ENCODE measurements at places on chromosomes 1 and 21. TPM values are rescaled to one million over a fixed set of nuclear protein-coding genes. Genes with fewer than 3 reads are reported as not detected.

BGLAP gene
- 6.8 TPM for total RNA-seq

PRDM16 gene
- 0.77 TPM for total RNA-seq

MTMR11 gene
- 6.9 TPM for total RNA-seq

RSBN1 gene
- 23.9 TPM for total RNA-seq

NTNG1 gene
- 0.48 TPM for total RNA-seq

PERM1 gene
- total RNA-seq = not detected

CBS gene
- 89.1 TPM for total RNA-seq

CSF3R gene
- total RNA-seq = 0.30 TPM

TMEM81 gene
- total RNA-seq = 6.1 TPM

TBX19 gene
- 6.3 TPM for total RNA-seq

SLC26A9 gene
- total RNA-seq = not detected

RAB42 gene
- not detected for total RNA-seq

SUSD4 gene
- 0.58 TPM for total RNA-seq

PLXNA2 gene
- total RNA-seq = 0.72 TPM

UTS2 gene
- not detected for total RNA-seq

BMP8B gene
- 0.69 TPM for total RNA-seq

GSTM4 gene
- 31.1 TPM for total RNA-seq

PM20D1 gene
- total RNA-seq = 0.96 TPM

STXBP3 gene
- 45.5 TPM for total RNA-seq

S100A1 gene
- not detected for total RNA-seq

RAB25 gene
- total RNA-seq = 0.95 TPM

TESK2 gene
- 5.9 TPM for total RNA-seq

LCE2C gene
- not detected for total RNA-seq

ZSCAN20 gene
- 3.1 TPM for total RNA-seq

TMEM240 gene
- total RNA-seq = 1.3 TPM

SLC5A9 gene
- not detected for total RNA-seq

LCE1C gene
- total RNA-seq = not detected

TRMT13 gene
- 19.9 TPM for total RNA-seq

HES2 gene
- 1.2 TPM for total RNA-seq

EPHX1 gene
- 3.8 TPM for total RNA-seq

CD1D gene
- not detected for total RNA-seq

B3GALT2 gene
- total RNA-seq = 0.10 TPM

IGSF9 gene
- 0.12 TPM for total RNA-seq
